ENCODE measurements at places on chromosomes 5 and 9.

DNA sequence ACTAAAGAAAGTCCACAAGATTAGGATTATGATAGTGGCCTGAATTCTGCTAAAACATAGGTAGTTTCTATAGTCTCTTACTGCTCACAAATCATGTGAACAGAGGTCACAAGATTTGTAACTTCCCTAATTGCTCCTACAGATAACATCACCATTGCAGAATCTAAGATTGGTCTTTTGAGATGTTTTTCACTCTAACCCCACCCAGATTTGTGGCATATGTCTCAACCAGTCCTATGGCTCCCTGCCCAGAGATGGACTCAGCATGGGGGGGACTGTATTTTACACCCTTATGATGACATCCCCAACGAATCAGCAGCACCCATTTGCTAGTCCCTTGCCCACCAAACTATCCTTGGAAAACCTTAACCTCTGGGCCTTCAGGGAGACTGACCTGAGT is 1046.2 kb downstream of the CDH12 start:
- DNase-seq: no peak

DNA sequence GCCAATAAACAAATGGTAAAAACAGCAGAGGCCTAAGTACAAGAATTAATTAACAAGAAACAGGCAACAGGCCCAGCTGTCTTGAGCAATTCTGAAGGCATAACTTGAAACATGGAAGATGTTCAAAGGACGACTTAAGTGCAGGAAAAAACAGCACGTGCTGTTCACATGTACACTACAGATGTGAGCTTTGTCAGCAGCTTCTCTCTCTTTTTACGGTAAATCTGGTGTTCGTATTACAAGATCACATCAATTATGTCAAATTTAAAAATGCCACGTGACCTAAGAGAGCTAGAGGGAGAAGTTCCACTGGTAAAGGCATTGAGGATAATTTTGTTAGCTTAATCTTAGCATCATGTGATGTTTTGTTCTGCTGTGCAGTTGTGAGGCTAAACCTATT is 281.1 kb downstream of the PSAT1 start:
- no peak for DNase-seq

GRCh38 chr9:89309608-89310474 is 1.2 kb upstream of the CKS2 start:
- no peak for DNase-seq

DNA sequence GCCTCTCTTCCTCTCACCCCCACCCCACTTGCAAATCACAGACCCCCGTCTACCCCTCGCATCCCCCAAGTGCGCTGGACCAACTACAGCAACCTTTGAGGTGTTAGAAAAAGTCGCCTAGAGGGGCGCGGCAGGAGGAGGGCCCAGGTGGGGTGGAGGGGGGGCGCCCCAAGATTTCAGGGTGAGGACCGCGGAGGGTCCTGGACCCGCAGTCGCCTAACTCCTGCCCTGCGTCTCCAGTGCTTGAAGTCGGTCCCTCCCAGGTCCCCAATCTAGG is 379 bp upstream of the EGFLAM start:
- no peak for DNase-seq

DNA sequence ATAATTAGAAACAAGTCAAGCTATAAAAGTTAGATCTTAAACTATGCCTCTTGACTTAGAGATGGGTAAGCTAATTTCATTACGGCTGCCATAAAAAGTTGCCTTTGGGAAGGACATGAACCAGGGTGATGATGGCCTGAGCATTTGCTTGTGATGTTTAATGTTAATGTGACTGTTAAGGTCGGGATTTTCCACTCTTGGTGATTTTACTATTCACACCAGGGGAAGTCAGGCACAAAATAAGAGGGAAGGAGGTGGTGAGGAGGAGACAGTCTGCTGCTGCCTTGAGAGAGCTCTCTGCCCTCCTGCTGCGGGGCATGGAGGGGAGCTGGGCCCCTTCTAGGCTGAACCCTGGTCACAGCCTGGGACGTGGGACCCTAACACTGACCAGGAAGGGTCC is 34.4 kb downstream of the AHRR start:
- no peak for DNase-seq

DNA sequence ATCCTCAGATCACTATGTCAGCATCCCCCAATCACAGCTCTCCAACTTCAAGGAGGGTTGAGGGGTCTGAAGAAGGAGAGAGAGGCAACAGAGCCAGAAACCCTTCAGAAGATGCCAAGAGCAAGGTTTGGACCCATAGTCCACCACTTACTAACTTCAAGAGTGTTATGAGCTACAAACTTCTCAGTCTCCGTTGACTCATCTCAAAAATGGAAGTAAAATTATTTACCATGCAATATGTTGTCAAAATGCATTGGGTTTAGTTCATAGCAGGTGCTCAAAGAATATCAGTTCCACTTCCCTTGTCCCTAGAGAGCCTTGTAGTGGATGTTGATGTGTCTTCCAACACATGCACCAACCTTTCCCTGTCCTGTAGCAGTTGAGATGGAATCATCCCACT is 116.0 kb downstream of the KCNIP1 start:
- no peak for DNase-seq

DNA sequence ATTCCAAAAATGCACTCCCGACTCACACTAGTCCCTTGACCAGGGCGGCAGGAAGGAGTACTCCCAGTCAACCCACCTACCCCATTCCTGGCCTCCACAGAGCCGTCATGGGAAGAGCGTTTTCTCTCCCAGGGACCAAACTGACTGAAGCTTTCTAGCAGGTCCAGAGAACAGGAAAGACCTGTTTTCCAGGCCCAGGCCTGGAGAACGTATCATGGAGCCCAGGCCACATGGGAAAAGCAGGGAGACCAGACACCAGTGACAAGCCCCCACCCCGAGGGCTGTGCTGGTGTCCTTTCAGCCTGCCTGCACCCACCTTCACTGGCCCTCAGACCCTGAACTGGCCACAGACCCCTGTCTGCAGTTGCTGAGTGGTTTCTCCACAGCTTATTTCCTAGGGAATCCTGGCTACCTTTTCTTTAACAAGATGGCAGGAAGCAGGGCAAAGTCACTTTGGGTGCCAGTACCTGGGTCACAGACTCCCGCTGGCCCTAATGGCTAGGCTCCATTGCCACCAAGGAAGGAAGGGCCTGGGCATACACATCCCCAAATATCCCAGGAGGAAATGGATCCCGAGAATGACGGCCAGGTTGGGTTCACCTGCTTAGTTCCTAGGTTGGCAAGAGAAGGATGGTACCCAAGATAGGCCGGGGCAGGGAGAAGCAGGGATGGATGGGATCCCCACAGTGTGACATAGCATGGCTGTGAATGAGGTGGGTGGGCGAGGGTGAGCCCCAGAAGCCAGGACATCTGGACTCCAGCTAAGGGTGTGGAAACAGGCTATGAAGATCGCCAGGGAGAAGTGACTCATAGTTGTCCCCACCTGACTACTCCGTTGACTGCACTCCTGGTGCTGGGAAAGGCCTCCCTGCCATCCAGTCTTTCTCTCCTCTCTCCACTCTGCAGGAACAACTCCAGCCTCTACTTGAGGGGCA is 12.2 kb downstream of the CCNI2 start:
- DNase-seq: no peak

DNA sequence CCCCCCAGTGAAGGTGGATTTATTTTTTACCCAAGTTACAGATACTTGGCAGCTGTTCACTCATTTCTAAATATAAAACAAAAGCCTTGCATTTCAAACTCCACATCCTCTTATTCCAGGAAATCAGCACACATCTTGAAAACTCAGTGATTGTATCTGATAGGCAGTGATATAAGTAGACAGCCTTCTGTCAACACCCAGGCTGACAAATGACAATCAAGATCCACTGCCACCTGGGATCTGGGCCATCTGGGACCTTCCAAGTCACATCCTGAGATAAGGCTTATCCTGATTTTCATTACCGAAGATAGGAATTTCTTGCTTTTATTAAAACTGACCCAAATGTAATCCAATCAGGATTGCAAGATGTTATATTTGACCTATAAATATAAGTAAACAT is 201.3 kb upstream of the PUM3 start:
- no peak for DNase-seq

DNA sequence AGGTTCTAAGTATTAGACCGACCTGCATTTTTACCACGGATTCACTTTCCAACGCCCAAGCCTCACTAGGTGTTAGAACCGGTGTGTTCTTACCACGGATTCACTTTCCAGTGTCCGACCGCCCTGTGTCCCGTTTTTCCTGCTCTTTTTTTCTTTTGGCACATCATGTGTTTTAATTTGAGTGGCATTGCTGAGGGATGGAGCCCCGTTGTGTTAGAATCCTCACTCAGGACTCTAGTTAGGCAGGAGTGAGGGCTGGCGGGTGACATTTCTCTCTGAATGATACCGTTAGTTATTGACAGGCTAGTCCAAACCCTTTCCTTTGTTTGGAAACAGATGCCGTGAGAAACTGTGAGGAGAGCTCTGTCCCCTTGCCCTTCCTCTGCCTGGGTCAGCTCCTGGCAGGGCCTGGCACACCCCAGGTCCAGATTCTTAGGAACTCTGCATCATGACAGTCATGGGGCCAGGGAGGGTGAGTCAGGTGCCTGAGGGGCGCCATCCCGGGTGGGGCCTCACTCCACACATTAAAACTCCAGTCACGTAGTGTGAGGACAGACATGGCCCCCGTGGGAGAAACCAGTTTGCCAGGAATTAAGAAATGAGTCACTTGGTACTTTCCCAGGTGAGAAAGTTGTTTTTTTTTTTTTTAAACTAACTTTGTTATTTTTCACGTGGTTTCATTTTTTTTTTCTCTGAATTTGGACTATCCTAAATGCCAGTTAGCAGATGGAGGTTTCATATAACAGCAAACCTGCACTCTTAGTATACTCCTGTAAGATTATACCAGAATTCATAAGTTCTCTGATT is 15.8 kb downstream of the EXOC3 start:
- DNase-seq: no peak

- DNase-seq: no peak
Measured at GRCh38 chr9:118563677-118564076, 805.6 kb downstream of the BRINP1 start.

- no peak for DNase-seq
Measured at GRCh38 chr5:55533521-55534435, 986 bp downstream of the PLPP1 start.
